Cortex of kidney (tissue), 1 donor: ENCODE measurements at places on chromosomes 1 and 21.

DNA sequence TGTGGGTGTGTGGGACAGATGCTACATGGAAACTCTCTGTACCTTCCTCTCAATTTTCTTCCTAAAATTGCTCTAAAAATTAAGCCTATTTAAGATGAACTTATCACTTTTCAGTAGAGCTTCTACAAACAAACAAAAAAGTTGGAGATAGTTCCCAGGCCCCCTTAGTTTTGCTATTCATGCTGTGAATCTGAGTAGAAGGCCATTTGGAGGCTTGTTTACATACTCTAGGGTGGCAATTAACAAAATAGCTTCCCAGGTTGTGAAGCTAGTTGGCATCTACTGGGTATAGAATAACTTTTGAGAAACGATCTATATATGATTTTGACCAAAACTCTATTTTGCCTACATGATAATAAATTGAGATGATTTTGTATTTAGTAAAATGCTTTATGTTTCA lies 541.4 kb upstream of the B3GALT2 start:
- DNase-seq, result no peak

DNA sequence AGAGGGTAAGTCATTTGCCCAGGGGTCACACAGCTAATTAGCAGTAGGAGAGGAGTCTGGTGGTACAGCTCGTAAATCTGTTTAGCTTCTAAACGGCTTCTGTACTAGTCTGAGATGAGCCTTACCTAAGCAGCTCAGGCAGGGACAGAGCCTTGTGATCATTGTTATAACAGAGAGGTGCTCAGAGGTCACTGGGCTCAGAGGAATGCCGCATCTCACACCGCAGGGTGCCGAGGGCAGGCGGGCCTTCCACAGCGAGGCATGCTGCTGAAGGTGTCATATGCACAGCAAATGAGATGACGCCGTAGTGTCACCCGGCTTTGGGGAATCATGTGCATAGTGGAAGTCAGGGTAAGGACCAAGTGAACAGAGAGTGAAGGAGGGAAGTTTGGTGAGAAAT lies 305.2 kb upstream of the FMN2 start:
- no peak for DNase-seq

GRCh38 chr1:198024782-198025181 lies 107.6 kb downstream of the LHX9 start:
- no peak for DNase-seq

DNA sequence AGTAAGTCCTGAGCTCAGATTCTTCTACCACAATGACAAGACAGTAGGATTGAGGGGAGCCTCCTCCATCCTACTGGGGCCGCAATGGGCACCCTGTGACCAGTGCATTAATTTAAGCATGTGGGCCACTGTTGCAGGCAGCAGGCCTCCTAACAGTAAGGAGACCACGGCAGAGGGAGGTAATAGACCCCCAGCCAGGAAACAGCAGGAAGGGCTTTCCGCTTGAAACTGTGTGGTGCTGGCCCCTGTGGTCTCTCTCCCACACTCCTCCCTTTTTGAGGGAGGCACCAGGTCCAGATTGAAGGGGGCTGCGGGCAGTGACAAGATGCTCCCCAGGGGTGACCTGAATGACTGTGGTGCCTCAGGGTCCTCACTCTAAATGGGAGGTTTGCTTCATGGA lies 1.7 kb upstream of the CLDN19 start:
- no peak for DNase-seq

- no peak for DNase-seq
Measured at GRCh38 chr1:3247521-3248121, 178.6 kb downstream of the PRDM16 start.

DNA sequence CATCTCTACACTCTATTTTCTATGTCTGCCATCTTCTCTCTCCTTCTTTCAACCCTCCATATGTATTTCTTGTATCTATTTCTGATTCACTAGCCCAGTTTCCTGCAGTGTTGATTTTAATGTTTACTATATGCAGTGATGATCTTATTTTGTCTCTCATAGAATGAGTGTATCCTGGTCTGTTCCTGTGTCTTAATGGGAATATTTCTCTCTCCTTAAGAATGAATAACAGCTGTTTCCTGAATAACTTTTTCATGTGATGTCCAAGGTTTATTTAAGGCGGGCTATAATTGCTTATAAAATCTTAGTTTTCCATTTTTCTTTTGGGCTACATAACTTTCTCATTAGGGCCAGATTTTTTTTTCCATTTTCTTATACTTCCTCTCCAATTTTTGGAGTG lies 144.5 kb downstream of the C1orf21 start:
- no peak for DNase-seq

DNA sequence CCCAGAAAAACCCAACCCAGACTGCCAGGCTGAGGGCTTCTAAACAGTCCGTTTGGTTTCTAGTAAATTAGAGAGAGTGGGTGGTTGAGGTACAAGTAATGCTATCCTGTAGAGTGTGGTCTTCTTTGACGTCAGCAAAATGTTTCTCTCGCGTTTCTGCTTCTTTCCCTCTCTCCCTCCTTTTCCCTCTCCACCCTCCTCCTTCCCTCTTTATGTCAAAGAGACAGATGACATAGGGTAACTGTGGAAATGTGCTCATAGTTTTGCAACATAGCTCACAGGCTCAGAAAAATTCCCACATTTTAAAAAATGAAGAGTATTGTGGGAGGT lies 158.3 kb downstream of the TOMM20 start:
- DNase-seq, result no peak

- no peak for DNase-seq
Measured at GRCh38 chr1:116785006-116785405, 30.8 kb downstream of the CD2 start.

GRCh38 chr1:228664399-228664914 lies 70.8 kb upstream of the RHOU start:
- DNase-seq, result no peak

- no peak for DNase-seq
Measured at GRCh38 chr1:53681977-53682685, 56.8 kb downstream of the GLIS1 start.

GRCh38 chr1:151062741-151063371 lies 2.7 kb downstream of the MLLT11 start:
- no peak for DNase-seq

DNA sequence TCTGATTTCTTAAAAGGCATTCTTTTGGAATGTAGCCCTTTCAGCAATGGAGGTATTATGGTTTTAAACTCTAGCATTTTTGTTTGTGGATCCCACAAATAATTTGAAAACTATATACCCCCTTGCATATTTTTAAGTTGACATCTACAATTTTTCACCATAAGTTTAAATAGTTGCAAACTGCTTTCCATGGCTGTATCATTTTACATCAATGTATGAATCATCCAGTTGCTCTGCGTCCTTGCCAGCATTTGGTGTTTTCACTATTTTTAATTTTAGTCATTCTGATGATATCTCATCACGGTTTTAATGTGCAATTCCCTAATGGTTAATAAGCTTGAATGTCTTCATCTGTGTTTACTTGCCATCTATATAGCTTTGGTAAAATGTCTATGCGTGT lies 20.7 kb downstream of the DIPK1A start:
- DNase-seq, result no peak

DNA sequence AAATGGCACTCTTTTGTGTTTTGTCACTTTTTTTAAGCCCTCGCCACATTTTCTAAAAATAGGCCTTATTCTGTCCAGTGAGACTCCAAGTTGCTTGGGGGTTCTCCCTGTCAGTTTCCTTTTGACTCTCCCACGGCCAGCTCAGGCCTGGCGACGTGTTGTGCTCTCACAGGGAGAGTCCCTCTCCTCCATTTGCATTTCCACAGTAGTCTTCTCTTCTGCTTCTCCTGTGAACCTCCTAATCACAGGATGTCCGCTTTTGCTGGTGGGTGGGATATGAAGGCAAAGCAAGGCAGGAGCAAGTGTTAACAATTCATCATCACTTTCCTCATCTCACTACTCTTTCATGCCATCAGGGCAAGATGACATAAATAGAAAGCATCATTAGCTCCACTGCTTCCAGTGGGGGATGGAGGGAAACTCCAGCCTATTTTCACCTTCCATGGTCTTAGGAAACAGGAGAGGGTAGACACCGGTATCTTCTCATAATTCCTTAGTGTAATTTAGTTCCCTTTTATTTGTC lies 99.8 kb downstream of the INTS7 start:
- no peak for DNase-seq

DNA sequence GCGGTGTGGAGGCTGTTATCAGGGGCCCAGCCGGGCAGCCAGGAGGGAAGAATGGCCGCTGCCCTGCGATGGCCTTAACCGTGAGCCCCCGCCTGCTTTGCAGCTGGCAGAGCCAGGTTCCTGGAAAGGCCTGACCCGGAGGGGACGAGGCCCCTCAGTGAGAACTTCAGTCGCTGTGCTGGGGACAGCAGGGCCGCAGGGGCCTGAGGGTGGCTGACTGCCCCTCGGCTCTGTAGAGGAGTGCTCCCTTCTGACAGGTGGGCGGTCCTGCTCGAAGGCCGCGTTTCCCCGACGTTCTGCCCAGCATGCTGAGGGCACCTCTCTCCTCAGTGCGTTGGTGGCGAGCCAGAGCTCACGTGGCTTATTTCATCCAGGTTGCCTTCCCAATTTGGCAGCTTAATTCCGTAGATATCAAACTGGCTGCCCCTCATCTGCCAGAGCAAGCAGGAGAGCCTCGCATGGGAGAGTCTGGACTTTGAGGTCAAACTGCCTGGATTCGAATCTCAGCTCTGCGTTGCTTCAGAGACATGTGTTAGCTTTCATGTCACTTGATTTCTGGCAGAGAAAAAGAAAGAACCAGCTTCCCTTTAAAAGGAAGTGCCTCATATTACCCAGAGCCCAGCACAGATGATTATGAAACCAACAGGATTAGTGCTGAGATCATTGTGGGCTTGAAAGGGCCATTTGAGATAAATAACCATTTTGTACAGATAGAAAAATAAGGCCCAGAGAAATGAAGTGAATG lies 239.8 kb downstream of the SDCCAG8 start:
- no peak for DNase-seq
